Right lobe of liver (tissue), 6 donors: ENCODE measurements at places on chromosomes 5 and 9. TPM values are rescaled to one million over a fixed set of nuclear protein-coding genes. Genes with fewer than 3 reads are reported as not detected.

GRCh38 chr5:33827885-33828284 lies 63.9 kb downstream of the ADAMTS12 start:
- H3K27me3 ChIP-seq, result no peaks in the 10 kb centered on the region
- H3K36me3 ChIP-seq, result no peaks in the 10 kb centered on the region
- no peak overlapping the region for H3K27ac ChIP-seq
- no peaks in the 10 kb centered on the region for H3K4me1 ChIP-seq
- no peak overlapping the region for H3K4me3 ChIP-seq

DNA sequence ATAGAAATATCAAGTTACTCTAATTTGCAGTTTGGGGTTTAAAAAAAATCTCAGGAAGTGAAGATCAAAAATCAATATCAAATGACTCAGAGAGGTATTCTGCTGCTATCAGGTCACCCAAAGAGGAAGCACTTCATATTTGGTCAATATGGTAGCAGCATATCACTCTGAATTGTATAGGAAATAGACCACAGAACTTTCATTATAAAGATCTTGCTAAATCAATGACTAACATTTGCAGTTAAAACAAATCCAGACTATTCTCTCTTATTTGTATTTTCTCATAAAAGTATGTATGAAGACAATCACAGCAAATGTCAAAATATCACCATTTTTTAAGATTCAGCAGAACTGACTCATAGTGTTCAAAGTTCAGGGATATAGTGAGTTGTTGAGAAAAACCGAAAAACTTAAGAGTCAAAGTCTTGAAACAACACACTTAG lies 105.8 kb upstream of the PCSK1 start:
- H3K27me3 ChIP-seq, result no peaks in the 10 kb centered on the region
- H3K36me3 ChIP-seq, result no peaks in the 10 kb centered on the region
- H3K27ac ChIP-seq, result no peak overlapping the region
- H3K4me3 ChIP-seq, result no peak overlapping the region
- no peaks in the 10 kb centered on the region for H3K4me1 ChIP-seq

GRCh38 chr9:96408409-96409280 lies 9.5 kb downstream of the ZNF367 start:
- no peak overlapping the region for H3K4me3 ChIP-seq
- no peaks in the 10 kb centered on the region for H3K27me3 ChIP-seq
- H3K27ac ChIP-seq, result no peak overlapping the region

DNA sequence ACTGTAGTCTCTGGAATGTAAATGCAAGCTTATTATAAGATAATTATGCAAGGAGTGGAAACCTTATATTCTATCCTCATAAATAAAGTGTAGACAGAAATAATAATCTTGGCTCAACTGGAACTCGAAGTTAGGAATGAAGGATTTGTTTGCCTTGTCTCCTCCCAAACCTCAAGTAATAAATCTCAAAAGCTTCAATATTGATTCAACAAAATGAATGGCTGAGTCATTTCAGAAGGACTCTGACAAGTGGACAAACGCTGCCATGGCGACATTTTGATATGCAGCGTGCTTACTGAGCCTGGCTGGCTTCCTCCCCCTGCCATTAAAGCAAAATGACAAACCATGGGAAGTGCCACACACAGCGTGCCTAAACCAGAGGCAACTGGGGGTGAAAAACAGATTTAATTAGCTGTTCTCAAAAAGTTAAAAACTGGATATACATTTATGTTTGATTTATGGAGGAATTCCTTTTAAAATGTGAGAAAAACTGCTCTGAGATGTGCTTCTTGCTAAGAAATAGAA lies 10.5 kb upstream of the ADGRV1 start:
- no peaks in the 10 kb centered on the region for H3K27me3 ChIP-seq
- H3K27ac ChIP-seq, result no peak overlapping the region
- H3K36me3 ChIP-seq, result no peaks in the 10 kb centered on the region

- no peak overlapping the region for H3K27ac ChIP-seq
- H3K27me3 ChIP-seq, result no peaks in the 10 kb centered on the region
- no peak overlapping the region for H3K4me3 ChIP-seq
- H3K36me3 ChIP-seq, result no peaks in the 10 kb centered on the region
- DNase-seq, result no peak
Measured at GRCh38 chr5:90484540-90484939, 9.9 kb downstream of the POLR3G start.

GRCh38 chr9:137760426-137760825 lies 117.2 kb upstream of the CACNA1B start:
- no peak for DNase-seq
- peaks cover 24% of the 10 kb centered on the region for H3K36me3 ChIP-seq
- H3K4me1 ChIP-seq, result no peaks in the 10 kb centered on the region

GRCh38 chr5:169296419-169297143 lies 4.4 kb downstream of the SLIT3 start:
- H3K4me1 ChIP-seq, result no peaks in the 10 kb centered on the region
- no peak overlapping the region for H3K4me3 ChIP-seq
- DNase-seq, result no peak
- H3K27ac ChIP-seq, result no peak overlapping the region

DNA sequence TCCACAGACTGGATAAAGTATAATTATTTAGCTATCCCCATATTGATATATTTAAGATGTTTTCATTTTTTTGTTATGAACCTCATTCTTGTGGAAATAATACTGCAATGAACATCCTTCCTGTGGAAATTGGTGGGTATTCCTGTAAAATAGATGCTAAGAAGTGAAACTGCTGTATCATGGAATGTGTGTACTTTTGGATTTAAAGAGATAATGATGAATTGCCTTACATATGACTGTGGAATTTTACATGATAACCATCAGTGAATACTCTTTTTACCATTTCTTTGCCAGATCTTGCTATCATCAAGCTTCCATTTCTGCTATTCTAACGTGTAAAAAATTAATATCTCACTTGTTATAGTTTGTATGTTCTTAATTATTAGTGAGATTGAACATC lies 847.9 kb downstream of the EFNA5 start:
- no peak overlapping the region for H3K4me3 ChIP-seq
- no peak overlapping the region for H3K27ac ChIP-seq
- H3K36me3 ChIP-seq, result no peaks in the 10 kb centered on the region
- no peaks in the 10 kb centered on the region for H3K27me3 ChIP-seq
- no peak for DNase-seq
- H3K4me1 ChIP-seq, result no peaks in the 10 kb centered on the region

- no peak overlapping the region for H3K4me3 ChIP-seq
- H3K4me1 ChIP-seq, result no peaks in the 10 kb centered on the region
- no peak for DNase-seq
Measured at GRCh38 chr5:174799121-174799520, 74.7 kb downstream of the MSX2 start.

- H3K36me3 ChIP-seq, result no peaks in the 10 kb centered on the region
- no peak overlapping the region for H3K27ac ChIP-seq
Measured at GRCh38 chr9:88571419-88571818, 36.4 kb downstream of the NXNL2 start.

PCDHGA10 gene
- 3.1 TPM for total RNA-seq

NR5A1 gene
- not detected for total RNA-seq

ASPN gene
- 11.5 TPM for total RNA-seq
